ENCODE measurements at places on chromosomes 1 and 21. TPM values are rescaled to one million over a fixed set of nuclear protein-coding genes. Genes with fewer than 3 reads are reported as not detected.

DNA sequence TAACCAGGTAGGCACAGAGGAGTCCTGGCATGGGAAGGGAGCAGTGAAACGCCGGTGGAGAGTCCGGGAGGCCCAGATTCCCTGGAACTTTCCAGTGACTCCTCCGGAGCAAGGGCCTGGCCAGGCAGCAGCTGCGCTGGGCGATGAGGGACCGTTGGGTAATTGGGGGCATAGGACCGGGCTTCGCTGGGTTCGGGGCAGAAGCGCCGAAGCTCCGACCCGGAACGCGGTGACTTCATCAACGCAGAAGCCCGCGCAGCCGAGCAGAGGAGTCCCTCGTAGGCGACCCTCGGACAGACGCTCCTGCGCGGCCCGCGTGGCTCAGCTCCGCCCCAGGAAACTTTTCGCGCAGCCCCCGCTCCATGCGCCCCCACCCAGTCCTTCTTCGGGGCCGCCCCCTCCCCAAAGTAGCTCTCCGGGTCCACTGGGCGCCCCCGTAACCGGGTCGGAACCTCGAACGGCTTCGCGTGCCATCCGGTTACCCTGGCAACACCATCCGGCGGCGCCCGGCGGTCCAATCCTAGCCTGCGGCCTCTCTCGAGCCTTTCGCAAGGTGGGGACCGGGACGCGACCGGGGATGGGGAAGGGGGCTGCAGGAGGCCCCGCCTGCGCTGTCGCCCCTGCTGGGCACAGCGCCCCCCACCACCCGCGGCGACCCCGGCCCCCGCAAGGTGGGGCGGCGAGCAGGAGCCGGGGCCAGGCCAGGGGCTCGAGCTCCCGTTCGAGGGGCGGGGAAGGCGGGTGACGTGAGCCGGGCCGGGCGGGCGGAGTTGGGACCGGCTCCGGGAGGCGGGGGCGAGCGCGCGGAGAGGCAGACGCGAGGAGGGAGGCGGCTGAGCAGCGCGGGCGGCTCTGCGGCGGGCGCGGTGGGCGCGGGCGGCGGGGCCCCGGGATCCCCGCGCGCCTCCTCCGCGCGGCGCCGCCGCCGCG is at the start of gene AJAP1:
AJAP1 (plus strand) TSS at position 814 of the 930 bp plus-strand sequence. CDS start 817 bp downstream, outside the sequence.
- no peak for DNase-seq

DNA sequence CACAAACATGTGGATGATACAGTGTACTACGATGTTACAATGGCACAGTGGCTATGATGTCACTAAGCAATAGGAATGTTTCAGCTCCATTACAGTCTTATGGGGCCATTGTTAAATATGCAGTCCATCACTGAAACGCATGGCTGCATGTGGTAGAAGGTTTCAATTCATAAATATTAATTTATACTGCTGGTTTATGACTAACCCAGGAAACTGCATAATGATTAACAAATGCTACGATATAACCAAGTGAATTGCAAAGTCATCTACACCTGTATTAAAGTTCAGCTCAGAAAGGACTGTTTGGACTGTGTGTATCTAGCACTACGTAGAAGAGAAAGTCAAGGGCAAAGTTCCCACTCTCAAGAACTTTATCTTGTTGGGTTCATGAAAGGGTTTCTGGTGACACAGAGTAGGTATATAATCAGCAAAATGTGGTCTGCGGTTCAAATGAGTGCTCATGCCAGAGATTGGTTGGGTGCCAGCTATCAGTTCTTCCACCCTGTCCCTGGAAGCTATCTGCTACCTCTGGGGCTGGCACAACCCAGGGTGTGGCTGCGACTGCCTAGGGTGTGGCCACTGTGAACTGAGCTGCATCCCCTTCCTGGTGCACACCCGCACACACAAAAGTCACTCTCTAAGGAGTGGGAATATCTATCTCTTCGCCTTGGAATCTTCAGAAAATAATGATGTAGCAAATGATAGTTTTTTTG is 14.8 kb downstream of the MGST3 start:
- no peak for DNase-seq

- DNase-seq = no peak
These were observed 127.0 kb downstream of the MRPS6 start for GRCh38 chr21:34200288-34200905.

DNA sequence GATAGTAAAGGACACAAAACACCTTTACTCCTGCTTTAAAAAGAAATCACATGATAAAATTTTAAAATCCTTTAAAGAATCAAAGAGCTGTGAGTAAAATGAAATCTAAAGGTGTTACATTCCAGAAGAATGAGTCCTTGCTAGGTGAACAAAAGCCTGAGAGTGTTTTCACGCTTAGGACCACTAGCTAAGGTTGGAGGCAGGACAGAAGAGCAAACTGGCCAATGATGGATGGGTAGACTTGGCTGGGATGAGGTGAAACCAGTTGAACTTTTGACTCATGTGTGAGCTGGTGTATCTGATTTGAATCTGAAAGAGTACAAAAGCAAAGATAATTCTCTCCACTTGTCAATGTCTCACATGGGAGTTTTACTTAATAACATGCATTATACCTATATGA is 35.1 kb downstream of the CATSPERE start:
- DNase-seq = no peak

DNA sequence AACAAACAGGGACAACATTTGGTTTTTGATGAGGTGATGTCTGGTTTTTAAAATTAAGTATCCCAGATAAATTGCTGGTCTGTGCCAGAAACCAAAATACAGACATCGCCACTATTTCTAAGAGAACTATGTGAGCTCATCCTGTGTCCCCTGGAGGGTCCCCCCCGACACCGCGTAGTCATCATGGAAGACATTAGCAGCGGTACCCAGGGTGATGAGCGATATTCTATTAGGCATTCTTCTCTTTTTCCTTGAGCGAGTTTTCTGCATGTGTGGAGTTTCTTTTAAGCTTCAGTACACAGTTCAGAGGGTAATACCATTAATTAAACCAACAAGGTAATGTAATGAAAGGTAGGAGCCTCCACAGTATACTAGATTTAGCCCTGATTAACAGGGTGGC is 26.5 kb downstream of the KAZN start:
- DNase-seq = no peak

- no peak for DNase-seq
These were observed 855.9 kb downstream of the LTN1 start for GRCh38 chr21:28136656-28137255.

DNA sequence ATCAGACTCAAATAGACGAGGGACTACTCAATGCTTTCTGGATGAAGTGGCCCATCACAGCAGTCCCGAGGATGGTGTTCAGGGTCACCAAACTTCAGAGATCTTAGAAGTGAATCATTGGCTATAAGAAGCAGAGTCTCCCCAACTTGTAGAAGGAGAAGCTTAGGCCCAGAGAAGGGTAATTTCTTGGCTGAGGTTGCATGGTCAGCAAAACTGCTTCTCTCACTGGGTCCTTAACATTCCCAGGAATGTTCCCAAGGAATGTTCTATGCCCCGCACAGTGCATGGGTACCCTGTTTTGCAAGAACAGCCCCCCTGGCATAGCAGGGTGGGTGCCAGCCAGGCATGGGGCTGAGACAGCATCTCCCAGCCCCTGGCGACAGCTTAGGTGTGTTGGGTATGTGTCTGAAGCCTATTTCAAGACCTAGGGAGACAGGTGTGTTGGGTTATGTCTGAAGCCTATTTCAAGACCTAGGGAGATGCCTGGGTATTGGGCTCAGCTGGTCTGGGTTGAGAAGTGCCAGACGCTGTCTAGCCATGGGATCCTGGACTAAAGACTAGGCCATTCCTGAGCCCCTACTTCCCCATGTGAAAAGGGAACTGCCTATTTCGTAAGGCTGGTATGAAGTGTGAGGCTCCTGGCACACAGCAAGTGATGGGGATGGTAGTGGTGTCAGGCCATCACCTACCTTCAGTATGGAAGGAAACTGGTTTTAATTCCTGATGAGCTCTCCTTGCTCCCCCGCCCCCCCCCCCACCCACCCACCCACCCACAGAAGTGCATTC is 26.1 kb downstream of the PADI6 start:
- no peak for DNase-seq

DNA sequence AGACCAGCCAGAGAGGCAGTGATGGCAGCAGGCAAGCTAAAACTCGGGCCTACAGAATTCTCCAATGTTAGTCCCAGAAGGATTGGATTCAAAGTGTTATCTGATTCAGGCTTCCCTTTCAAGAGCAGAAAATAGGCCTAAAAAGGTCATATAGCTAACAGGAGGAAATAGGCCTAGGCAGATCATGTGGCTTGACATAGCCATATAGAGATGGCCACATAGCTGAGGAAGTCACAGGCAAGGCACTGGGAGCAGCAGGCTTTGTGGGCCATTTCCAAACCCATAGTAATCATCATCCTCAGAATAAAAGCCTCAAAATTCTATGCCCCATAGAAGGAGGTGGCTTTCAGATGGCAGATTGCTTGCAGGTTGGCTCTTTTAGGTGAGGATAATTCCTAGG is 29.0 kb upstream of the LMO4 start:
- DNase-seq = no peak

DNA sequence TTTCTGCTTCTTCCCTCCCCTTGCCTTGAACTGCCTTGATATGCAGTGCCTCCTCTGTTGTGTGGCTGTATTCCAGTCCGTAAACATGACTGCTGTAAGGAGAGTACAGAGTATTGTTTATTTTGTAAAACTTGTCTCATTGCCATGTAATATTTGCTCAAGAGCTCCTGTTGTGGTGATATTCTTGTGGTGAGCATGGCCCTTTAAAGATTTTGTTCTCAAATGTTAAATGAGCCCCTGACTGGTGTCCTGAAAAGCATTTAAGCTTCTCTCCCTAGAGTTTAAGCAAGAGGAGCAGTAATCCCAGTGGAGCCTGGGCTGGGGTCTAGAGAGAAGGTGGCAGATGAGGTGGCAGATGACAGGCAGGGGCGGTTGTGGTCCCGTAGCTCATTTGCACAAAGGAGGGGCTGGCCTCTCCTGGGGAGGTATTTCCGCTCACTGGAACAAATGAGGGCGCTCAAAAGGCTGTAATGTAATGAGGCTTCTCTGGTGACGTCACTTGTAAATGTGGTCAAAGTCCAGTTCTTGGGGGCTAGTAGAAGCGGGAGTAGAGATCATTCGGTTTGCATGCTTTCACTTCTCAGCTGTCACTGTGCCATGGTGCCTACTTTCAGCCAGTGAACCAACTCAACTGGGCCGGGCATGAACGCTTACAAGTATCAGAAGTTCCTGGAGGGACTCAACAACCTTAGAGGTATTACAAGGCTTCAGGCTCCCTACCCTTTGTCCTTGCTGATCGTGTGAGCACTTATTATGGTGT is 46.0 kb upstream of the MACF1 start:
- DNase-seq = no peak

Gene MYCL
- 2.5 TPM for total RNA-seq

Gene SLAMF9
- not detected for total RNA-seq

Gene TACSTD2
- 51.0 TPM for total RNA-seq

Gene IFI16
- 180 TPM for total RNA-seq

Gene OR2T11
- not detected for total RNA-seq

Gene FTCD
- 0.64 TPM for total RNA-seq

Gene MASP2
- not detected for total RNA-seq

Gene KLHDC7A
- total RNA-seq = not detected

Data from glomerular endothelial cell (primary cell).